ENCODE measurements at places on chromosomes 2 and 18. TPM values are rescaled to one million over a fixed set of nuclear protein-coding genes. Genes with fewer than 3 reads are reported as not detected.

- no peak for DNase-seq
- H3K4me1 ChIP-seq, result peaks cover 15% of the 10 kb centered on the region
- no peak overlapping the region for H3K27ac ChIP-seq
- peak overlapping the region; percentile 28 for H3K4me3 ChIP-seq
- no peaks in the 10 kb centered on the region for H3K27me3 ChIP-seq
Measured at GRCh38 chr2:240402566-240403272, 32.7 kb upstream of the GPC1 start.

DNA sequence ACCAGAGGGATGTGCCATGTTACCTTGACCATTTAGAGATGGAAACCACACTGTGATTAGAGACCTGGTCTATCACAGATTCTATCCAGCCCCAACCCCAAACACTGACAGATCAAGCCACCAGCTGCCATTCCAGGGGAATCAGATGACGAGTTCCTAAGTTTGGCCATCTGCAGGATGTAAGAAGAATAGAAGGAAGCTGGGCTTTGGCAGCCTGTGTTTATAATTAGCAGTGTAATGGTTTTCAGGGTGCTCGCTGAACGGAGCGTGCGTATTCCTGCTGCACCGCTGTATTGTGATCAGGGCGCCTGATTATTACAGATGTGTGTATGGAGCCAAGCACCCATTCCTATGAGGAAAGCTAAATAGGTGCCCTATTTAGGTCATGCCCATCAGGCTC lies 138.1 kb downstream of the LRRC30 start:
- DNase-seq, result no peak
- no peaks in the 10 kb centered on the region for H3K27me3 ChIP-seq
- no peaks in the 10 kb centered on the region for H3K36me3 ChIP-seq

- no peaks in the 10 kb centered on the region for H3K36me3 ChIP-seq
- H3K4me3 ChIP-seq, result no peak overlapping the region
- peaks cover 3% of the 10 kb centered on the region for H3K4me1 ChIP-seq
- DNase-seq, result no peak
Measured at GRCh38 chr2:23486684-23487075, 101.7 kb downstream of the KLHL29 start.

GRCh38 chr2:95294579-95295250 lies 2.4 kb upstream of the KCNIP3 start:
- no peaks in the 10 kb centered on the region for H3K27me3 ChIP-seq
- no peak for DNase-seq
- no peaks in the 10 kb centered on the region for H3K36me3 ChIP-seq
- H3K4me3 ChIP-seq, result no peak overlapping the region

DNA sequence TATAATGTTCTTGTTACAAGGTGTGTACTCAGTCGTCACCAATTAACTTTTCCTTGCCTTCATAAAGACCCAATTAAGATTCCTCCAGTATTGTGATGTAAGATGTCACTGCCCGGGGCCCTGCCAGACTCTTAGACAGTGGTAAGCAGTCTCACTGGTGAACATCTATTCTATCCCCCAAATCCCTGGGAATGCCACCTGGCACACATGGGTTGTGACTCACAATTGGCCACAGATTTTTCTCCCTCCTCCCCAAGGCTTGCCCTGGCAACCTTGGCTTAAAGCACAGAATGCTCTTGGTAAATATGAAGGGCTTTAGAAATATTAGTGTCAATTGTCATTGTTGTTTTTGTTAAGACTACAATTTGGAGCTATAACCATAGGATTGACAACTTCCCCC lies 287.9 kb downstream of the ETAA1 start:
- H3K27me3 ChIP-seq, result no peaks in the 10 kb centered on the region
- no peak overlapping the region for H3K4me3 ChIP-seq

DNA sequence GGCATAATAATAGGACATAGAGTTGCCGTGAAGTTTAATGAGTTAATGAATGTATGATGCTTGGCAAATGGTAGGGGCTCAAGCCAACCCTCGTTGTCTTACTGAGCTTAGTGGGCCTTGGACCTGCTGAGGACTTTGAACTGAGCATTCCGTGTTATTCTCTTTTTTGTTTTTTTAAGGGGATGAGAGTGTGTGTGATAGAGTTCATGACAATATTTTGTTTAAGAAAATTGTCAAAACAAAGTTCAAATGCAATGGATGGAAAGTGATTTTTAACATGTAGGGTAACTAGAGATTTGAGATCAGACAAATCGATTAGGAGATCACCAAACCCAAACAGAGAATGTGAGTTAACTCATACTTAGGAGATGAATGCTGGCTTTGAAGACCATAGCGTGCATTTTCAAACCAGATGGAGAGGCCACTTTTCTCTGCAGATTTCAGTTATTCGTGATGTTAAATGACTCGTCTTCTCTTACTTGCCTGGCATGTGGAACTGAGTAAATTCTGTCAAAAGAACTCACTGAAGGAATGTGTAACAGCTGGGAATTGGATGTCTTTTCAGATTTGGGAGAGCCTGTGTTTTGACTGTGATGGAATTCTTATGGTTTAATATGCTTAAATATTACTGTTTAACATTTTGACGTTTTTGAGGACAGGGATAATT lies 88.7 kb downstream of the NEDD4L start:
- H3K36me3 ChIP-seq, result no peaks in the 10 kb centered on the region
- H3K27ac ChIP-seq, result no peak overlapping the region
- peaks cover 7% of the 10 kb centered on the region for H3K4me1 ChIP-seq
- no peak for DNase-seq
- H3K4me3 ChIP-seq, result no peak overlapping the region

DNA sequence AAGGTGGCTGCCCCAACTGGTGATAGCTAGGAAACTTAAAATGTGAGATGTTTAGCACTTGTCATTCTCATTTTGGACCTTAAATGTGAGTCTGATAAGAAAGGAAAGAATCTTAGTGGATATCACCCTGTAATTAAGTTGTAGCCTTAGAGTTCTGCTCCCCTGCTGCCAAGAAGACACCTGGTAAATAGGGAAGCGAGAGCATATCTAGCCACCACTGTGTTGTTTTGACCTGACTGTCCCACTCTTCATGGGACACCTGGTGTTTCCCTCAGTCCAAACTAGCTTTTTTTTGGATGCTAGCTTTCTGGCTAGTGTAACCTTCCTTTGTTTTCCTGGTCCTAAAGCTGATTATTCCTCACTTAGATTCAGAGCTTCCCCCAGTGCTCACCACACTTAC lies 357.6 kb downstream of the RAD51AP2 start:
- no peaks in the 10 kb centered on the region for H3K4me1 ChIP-seq
- no peak overlapping the region for H3K4me3 ChIP-seq
- no peak overlapping the region for H3K27ac ChIP-seq
- no peaks in the 10 kb centered on the region for H3K27me3 ChIP-seq

Gene MERTK
- total RNA-seq, result 0.64 TPM

Gene AQP4
- not detected for total RNA-seq

Gene DSG4
- not detected for total RNA-seq

DNA sequence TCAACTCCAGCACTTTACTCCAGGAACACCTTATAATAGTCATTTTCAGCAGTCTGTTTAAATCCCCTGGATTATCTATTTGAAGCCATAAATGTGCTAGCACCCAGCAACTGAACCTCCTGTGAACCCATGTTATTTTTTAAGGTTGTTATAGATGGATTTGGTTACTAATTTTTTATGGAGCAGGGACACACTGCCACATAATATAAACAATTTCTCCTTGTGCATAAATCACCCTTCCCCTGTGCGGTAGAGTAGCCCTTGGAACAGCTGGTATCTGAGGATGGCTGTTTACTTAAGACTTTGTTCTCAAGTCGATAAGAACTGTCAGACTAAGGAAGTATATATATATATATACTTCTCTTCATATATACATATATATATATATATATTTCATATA lies 367.4 kb downstream of the EPHA4 start:
- H3K4me1 ChIP-seq, result no peaks in the 10 kb centered on the region
- no peaks in the 10 kb centered on the region for H3K27me3 ChIP-seq
- no peak overlapping the region for H3K27ac ChIP-seq
- H3K36me3 ChIP-seq, result no peaks in the 10 kb centered on the region
- no peak overlapping the region for H3K4me3 ChIP-seq
- no peak for DNase-seq

Gene ABHD1
- total RNA-seq, result 2.1 TPM

DNA sequence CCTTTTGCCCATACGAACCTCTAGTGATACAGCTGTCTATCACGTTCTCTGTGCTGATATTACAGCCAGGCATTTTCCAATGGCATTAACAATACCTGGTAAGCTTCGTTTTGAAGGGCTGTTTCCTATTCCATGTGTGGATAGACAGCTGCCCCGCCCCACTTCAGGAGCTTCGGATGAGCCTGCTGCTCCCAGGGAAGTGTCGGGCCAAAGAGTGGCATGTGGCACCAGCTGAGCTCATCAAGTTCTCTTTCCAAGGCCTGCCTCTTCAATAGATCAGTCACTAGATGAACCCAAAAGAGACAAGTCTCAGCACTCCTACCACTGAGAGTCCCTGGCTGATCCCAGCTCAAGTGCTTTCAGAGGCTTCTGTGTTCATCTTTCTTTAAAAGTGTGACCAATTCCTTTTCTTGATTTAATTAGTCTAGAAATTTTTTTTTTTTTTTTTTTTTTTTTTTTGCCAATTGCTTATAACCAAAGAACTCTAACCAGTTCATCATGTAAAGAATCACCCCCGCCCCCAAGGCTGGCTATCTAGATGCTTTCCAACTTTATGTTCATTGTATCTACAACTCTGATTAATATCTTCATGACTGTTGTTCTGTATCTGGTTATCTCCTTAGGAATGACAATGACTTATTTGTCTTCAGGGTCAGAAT lies 46.6 kb downstream of the HDAC4 start:
- DNase-seq, result no peak
- H3K36me3 ChIP-seq, result no peaks in the 10 kb centered on the region
- no peak overlapping the region for H3K4me3 ChIP-seq
- H3K27ac ChIP-seq, result no peak overlapping the region

DNA sequence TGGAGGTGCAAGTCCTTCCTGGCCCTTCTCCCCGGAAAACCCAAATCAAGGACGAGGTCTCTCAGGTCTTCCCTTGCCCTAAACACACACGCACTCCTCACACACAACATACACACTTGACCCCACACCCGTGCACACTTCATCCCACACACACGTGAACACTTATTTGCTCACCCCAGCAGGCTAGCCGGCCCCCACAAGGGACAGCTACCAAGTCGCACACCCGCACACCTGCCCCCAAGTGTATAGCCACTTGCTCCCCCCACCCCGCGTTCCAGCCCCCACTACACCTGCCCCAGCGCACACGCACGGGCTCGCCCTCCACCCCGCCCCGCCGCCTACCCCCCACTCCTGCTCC lies 359 bp downstream of the TGFBRAP1 start:
- DNase-seq, result no peak
- peaks cover 31% of the 10 kb centered on the region for H3K4me1 ChIP-seq
- H3K36me3 ChIP-seq, result no peaks in the 10 kb centered on the region
- peak overlapping the region; percentile 61 for H3K27ac ChIP-seq
- no peaks in the 10 kb centered on the region for H3K27me3 ChIP-seq
- H3K4me3 ChIP-seq, result peak overlapping the region; percentile 65

Gene AQP12B
- total RNA-seq, result not detected

DNA sequence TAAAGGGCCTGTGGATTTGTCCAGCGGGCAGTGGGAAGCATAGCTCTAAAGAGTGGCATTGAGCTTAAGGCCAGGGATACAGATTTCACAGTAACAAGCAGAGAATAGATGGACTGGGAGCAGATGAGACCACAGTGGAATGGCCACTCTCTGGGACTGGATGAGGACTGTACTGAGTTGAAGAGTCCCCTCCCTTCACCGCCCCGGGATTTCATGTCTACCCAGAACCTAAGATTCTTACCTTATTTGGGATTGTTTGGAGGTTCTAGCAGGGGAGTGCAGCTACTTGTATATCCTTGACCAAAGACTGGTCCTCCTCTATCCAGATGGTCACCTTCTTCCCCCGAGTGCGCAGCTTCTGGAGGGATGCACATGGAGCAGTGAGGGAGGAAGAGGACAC lies 28.0 kb upstream of the EFEMP1 start:
- DNase-seq, result no peak
- H3K4me1 ChIP-seq, result no peaks in the 10 kb centered on the region
- H3K27ac ChIP-seq, result no peak overlapping the region
- H3K4me3 ChIP-seq, result no peak overlapping the region
- no peaks in the 10 kb centered on the region for H3K36me3 ChIP-seq
